Fibroblast of gingiva (primary cell): ENCODE measurements at places on chromosomes 6 and 20.

DNA sequence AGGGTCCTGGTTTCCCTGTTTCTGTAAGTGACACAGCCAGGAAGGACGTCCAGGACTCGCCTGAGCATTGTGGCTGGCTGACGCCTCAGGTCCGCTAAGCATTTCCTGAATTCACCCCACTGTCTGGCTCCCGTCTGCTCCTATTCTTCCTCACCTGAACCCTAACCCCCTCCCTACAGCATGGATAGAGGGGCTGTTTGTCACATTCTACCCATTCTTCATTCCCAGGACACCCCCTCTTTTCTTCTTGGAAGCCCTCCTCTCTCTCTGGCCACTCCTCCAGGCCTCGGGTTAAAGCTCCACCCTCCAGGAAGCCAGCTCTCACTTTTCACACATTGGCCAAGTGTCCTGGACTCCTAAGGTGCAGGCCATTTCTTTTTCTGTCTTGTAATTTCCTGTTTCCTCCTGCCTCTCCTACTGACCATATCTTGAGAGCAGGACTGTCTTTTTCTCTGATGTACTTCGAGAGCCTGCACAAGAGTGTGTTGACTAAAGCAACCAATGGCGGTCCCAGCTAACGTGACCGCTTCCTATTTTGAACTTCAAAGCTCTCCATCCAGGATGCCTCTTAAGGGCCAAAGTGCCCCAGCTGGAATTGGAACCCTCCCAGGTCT lies 24.2 kb upstream of the MYMX start:
- no peak for DNase-seq

DNA sequence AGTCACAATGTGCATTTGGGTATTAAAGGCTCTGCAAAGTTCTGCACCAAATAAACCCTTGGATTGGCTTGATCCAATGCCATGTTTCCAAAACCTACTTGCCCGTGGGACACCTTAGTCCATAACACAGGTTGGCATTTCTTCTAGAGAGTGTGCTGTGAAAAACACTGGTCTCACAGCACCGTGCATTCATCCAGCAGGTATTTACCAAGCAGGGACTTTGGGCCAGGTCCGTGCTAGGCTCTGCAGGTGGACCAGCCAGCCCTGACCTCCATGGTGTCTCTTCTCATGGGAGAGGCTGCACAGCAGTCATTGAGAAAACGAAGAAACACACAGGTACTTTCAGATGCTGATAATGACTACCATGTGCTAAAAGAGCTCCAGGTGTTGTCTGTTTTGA lies 112.6 kb downstream of the CDH26 start:
- no peak for DNase-seq

DNA sequence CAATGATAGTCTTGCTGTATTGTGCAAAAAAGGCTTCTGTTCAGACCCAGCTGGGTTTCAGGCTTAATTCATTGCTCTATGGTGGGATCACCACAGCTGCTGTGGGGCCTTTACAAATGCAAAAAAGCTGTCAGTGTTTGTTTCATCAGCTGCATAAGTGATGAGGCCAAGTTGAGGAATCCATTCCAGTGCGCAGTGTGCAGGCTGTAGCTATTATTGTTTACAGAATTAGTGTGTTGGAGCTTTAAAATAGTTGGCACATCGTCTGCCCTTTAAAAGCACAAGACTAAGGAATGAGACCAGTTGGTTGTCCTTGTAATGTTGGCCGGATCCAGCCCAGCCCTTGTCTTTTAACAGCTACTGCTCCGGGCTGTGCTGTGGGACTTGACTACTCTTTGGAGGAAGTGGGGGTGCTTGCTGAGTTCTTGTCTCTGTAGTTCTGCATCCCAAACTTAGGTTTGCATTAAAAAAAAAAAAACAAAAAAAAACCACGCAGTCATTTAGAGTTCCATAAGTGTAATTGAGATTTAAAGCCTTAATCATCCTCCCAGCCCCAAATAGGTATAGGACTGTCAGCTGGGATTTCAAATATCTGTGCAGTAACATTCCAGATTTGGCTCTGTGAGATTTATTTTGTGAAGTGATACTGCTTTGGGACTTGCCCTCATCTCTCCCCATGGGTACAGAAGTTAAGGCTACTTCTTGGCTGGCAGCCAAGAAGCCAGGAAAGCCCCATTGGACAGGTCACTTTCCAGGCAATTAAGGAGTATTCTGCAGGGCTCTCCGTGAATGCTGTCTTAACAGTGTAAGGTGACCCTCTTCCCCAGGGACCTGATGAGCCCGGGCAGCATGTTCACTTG lies 19.3 kb downstream of the JARID2 start:
- DNase-seq = peak; percentile 97

DNA sequence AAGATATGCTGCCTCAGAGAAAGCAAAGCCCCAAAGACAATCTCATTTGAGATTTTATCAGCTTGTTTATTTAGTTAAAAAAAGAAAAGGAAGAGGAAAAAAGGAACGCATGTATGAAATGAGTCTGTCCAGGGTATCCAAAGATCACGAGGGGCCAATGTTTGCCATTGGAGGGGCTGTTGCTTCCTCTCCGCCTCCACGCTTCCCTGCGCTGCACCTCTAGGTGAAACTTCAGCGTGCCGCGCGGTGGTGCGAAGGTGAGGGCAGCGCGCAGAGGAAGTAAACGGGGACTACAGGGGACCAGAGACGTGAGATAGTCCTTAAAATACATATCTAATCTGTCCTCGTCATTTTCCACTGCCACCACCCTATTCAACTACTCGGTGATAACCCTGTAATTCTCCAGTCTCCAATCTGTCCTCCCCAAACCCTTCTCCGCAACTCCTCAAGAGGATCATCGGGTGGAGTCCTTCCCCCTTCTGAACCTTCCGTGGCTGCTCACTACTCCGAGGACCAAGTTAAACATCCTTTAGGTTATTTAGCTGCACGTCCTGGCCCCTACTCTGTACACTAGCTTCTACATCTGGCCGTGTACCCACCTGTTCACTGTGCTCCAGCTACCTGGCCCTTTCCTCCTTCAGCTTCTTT lies 1.1 kb upstream of the DCBLD1 start:
- DNase-seq = no peak

DNA sequence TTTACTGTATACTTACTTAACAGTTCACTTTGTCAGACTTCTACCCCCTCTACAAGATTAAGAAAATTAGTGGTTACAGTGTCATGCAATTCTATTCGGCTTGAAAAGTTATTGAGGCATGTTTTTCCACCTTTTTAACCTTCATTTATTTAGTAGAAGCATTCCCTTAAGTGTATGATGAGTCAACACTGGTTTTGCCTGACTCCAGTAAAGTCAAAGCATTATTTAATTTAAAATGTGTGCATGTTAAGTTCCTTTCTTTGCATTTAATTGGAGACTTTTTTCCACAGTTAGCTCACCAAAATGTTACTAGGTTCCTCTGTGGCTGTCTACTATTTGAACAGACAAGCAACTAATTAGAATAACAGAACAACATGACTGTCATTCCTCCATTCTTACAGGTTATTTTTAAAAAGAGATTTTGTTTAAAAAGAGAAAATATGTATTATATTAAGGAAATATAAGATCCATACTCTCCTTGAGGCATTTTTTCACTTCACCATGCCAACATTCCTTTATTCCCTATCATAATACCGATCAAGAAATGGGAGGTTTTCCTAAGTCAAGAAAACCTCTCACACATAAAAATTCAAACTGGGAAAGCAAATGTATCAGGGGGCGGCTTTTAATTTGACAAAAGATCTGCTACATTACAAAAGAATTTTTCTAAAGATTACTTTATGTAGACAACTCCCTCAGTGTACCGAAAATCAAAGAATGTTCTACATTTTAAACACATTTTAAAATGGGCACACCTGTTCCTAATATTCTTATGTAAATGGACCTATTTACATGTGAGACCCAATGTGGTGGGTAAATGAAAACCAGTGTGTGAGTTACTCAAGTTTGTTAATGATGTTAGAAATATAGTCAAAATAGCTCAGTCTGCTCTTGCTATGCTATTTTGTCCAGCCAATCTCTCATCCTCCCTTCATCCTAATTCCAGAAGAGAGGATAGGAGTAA lies 361.2 kb downstream of the UTRN start:
- DNase-seq = no peak

GRCh38 chr6:53175027-53175426 lies 26.4 kb upstream of the GCM1 start:
- no peak for DNase-seq

- peak; percentile 71 for DNase-seq
Observed at GRCh38 chr6:151763303-151763702, 44.2 kb upstream of the ESR1 start.

- peak; percentile 85 for DNase-seq
Observed at GRCh38 chr6:166553563-166554271, 32.8 kb downstream of the RAMACL start.

- DNase-seq = no peak
Observed at GRCh38 chr6:71892641-71893040, 6.3 kb downstream of the RIMS1 start.

DNA sequence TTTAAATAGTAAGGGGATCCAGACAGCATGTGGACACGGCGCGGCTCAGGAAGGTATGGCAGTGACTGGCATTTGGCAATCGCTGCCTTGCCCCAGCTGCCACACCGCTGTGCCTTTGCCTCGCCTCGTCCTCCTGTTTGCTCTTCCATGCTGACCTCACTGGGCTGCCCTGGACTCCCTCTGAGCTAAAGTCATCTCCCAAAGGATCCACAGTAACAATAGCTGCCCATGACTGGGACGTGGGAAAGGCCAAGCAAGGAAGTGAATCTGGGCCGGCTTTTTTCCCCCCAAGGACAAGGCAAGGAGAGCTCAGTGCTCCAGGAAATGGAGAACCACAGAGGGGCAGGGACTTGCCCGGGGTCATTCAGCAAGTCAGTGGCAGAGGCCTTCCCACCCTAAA lies 48.1 kb downstream of the JPH2 start:
- DNase-seq = no peak

GRCh38 chr20:45179166-45179565 lies 4.5 kb downstream of the PI3 start:
- DNase-seq = no peak

GRCh38 chr20:752291-752690 lies 16.0 kb downstream of the SLC52A3 start:
- no peak for DNase-seq

- no peak for DNase-seq
Observed at GRCh38 chr20:23410916-23411695, 10.2 kb downstream of the NAPB start.

DNA sequence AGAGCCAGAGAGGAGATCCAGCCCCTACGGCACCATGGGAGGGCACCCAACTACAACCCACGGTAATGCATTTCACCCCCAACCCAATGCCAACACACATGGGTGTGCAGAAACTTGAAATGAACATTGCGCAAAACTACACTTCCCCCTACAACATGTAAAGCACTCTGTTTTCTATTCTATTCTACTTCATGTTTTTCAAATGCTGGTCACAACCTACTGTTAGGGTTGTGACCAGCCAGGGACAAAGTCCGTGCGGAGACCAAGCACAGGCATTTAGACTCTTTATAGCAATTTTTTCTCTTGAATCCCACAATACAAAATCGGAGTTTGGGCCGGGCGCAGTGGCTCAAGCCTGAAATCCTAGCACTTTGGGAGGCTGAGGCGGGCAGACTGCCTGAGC lies 90.6 kb downstream of the MRPL14 start:
- DNase-seq = no peak

DNA sequence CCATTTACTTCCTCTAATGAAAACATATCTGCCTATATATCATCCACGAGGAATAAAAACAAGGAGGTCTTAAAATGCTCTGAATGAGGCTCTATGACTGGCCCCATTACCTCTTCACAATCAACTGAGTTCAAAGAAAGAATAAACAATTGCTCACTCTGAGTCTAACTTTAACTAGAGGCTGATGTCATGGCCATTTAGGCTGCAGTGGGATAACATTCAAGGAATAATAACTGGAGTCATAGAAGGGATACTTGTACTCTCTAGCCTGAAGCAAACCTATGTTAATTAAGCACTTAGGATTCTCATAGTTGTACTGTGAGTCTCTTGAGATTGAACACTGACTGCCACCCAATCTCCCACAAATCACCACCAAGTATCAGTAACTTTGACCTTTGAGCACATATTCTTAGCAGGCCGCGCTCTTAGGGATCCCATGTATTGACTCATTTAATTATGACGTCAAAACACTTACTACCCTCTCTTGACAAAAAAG lies 70.2 kb downstream of the PERP start:
- DNase-seq = no peak

GRCh38 chr6:6588064-6588923 lies at the start of gene LY86:
LY86 (plus strand) TSS chr6:6588720; CDS start chr6:6588735, 15 bp downstream.
- DNase-seq = no peak

DNA sequence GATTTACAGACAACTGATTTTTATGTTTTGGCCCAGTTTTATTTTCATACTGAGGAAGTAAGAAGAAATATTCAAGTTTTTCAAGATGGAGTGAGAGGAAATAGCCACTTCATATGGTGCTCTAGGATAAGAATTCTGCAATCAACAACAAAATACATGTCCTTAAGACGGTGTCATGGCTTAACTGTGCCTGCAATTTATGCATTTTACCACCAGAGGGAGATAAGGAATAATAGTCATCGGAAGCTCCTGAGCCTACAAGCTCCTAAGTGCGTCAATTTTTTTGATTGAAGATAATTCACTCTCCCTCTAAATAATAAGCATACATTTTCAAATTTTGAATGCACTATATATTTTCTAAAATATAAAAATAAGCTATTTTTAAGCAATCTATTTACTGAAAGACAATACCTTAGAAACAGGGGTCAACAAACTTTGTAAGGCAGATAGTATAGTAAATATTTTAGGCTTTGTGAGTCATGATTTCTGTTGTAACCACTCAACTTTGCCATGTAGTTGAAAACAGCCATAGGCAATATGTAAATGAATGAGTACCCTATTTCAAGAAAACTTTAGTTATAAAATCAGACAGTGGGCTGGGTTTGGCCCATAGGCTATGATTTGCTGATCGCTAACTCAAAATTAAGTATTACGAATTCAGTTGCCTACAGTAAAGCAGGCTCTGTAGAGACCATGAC lies 230.9 kb upstream of the DTNBP1 start:
- DNase-seq = no peak

DNA sequence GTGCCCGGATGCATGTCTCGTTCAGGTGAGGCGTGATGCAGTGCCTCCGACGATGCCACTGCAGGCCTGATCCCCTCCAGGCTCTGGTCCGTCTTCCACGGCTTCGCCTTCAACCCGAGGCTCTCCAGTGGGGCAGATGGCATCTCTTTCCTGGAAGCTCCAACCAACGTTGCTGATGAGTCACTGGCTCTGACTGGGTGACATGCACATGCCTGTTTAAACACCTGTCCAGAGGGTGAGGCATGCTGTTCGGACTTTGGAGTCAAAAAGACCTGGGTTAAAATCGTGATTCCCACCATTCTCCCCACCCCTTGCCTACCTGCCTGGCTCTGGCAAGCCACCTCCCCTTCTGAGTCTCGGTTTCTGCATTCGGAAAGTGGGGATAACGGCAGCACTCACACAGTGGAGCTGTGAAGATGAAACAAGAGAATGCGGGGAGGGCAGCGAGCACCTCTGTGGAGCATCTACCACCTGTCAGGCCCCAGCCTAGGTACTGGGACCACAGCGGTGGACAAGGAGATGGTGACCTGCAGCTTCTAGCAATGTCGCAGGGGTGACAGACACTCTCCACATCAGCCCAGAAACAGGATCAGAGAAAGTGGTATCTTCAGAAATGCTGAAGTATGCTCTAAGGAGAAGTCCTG lies 8.5 kb upstream of the EDN3 start:
- no peak for DNase-seq
